ENCODE measurements at places on chromosomes 11 and 22. TPM values are rescaled to one million over a fixed set of nuclear protein-coding genes. Genes with fewer than 3 reads are reported as not detected.

DNA sequence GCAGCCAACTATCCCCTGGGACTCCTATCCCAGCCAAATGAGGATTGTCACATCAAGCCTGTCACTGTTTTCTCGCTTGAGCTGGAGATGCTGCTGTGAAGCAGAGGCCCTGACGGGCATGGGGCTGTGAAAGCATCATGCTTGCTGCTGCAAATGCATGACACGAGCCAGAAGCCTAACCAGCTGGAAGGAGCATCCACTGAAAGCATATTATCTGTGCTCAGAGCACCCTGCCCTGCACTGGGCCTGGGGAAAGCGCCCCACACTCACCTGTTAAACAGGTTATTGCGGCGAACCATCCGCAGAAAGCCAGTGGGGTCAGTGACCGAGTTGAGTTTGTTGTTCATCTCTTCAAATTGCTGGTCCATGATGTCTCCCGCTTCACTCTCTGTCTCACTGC is 110.9 kb upstream of the PITPNB start:
- H3K27me3 ChIP-seq: no peaks in the 10 kb centered on the region
- no peak for DNase-seq
- no peak overlapping the region for H3K4me3 ChIP-seq
- H3K36me3 ChIP-seq: no peaks in the 10 kb centered on the region

DNA sequence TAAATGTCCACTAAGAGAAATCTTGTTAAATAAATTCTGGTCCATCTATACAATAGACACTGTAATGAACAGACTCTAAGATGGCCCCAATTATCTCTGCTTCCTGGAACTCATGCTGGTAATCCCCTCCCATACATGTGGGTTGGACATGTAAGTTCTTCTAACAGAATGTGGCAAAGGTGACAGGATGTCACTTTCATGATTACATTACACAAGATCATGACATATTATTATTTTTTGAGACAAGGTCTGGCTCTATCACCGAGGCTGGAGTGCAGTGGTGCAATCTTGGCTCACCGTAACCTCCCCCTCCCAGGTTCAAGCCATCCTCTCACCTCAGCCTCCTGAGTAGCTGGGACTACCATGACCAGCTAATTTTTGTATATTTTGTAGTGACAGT is 14.6 kb upstream of the NDUFC2 start:
- no peak overlapping the region for H3K4me3 ChIP-seq
- peaks cover 18% of the 10 kb centered on the region for H3K36me3 ChIP-seq
- no peaks in the 10 kb centered on the region for H3K27me3 ChIP-seq
- no peak for DNase-seq
- no peaks in the 10 kb centered on the region for H3K4me1 ChIP-seq

GRCh38 chr22:36863281-36863680 is 2.5 kb downstream of the NCF4 start:
- no peaks in the 10 kb centered on the region for H3K36me3 ChIP-seq
- no peaks in the 10 kb centered on the region for H3K27me3 ChIP-seq
- no peaks in the 10 kb centered on the region for H3K4me1 ChIP-seq

LMO2 gene
- total RNA-seq: 1.8 TPM

MS4A6E gene
- total RNA-seq: not detected

DNA sequence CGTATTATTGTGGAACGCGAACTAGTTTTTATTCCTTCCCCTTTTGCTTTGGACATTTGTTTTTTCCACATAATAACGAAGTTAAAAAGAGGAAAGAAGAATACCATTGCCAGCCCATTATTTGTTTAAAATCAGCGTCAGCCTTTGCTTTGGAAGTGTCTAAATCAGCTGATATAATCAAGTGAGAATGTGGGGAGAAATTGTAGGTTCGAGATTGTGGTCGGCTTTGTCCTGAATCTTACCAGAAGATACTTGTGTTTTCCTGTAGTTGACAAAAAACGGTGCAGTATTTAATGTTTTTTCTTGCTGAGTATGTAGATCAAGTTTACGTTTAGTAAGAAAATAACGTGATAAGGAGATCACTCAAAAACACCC is 935 bp downstream of the ZNF143 start:
- peak overlapping the region; percentile 68 for H3K4me3 ChIP-seq
- DNase-seq: peak; percentile 27
- H3K27ac ChIP-seq: peak overlapping the region; percentile 97
- H3K27me3 ChIP-seq: no peaks in the 10 kb centered on the region
- no peaks in the 10 kb centered on the region for H3K36me3 ChIP-seq

GRCh38 chr11:113392236-113392921 is 4.8 kb downstream of the ANKK1 start:
- H3K4me1 ChIP-seq: no peaks in the 10 kb centered on the region
- H3K4me3 ChIP-seq: no peak overlapping the region
- no peaks in the 10 kb centered on the region for H3K36me3 ChIP-seq
- no peak for DNase-seq

KCNK4 gene
- total RNA-seq: 0.52 TPM

- H3K27ac ChIP-seq: no peak overlapping the region
- H3K4me3 ChIP-seq: no peak overlapping the region
- DNase-seq: no peak
Measured at GRCh38 chr11:1087961-1088926, 13.6 kb downstream of the MUC2 start.

DNA sequence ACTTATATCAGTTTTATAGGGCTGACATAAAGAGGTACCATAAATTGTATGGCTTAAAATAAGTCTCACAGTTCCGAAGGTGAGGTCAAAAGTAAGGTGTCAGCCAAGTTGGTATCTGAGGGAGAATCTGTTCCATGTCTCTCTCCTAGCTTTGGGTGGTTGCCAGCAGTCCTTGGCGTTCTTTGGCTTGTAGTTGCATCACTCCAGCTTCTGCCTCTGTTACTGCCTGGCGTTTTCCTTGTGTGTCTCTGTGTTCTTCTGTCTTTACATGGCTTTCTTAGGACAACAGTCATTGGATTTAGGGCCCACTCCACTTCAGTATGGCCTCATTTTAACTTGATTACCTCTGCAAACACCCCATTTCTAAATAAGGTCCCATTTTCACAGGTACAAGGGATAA is 16.7 kb downstream of the MMP7 start:
- H3K4me3 ChIP-seq: no peak overlapping the region
- H3K36me3 ChIP-seq: no peaks in the 10 kb centered on the region
- no peak for DNase-seq
- no peaks in the 10 kb centered on the region for H3K4me1 ChIP-seq

DNA sequence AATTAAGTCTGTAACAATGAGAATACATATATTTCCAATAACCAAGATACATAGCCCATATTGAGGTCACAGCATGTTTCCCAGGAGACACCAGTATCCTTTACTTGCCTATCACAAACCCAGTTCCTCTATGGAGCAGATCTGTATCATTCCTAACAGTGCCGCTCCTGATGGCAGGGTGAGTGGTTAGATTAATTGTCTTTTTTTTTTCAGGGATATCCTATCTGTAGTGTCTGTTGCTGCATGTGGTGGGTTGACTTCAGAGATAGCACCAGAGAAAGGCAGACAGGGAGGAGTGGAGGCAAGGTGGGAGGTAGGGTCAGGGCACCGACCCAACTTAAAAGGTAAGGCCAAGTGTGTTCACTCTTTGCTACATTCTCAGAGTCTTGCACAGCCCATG is 2.8 kb downstream of the MTNR1B start:
- no peak overlapping the region for H3K4me3 ChIP-seq
- no peak for DNase-seq
- peaks cover 21% of the 10 kb centered on the region for H3K27me3 ChIP-seq
- no peaks in the 10 kb centered on the region for H3K36me3 ChIP-seq
- peaks cover 8% of the 10 kb centered on the region for H3K4me1 ChIP-seq
- H3K27ac ChIP-seq: no peak overlapping the region

DNA sequence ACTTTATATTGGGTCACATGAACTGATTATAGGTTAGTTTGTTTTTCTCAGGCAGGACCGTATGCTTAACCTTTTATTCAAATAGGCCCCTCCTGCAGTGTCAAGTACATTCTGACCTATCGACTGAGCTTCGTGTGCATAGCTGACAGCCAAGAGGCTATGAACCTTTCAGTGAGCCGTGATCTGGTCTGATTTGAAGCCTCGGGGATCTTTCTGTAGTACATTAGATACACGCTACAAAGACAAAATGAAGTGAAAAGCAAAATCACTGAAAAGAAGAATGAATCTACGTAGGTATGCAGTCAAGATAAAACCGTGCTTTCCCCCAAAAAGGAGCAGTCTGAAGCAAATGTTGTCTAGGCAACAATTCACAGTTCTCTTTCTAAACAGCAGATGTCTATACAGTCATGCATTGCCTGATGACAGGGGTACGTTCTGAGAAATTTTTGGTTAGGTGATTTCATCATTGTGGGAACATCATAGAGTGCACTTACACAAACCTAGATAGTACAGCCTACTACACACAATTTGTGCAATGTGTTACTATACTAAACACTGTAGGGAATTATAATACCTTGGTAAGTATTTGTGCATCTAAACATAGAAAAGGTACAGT is 18.1 kb downstream of the JHY start:
- no peaks in the 10 kb centered on the region for H3K36me3 ChIP-seq
- H3K4me3 ChIP-seq: no peak overlapping the region
- H3K4me1 ChIP-seq: peaks cover 7% of the 10 kb centered on the region
- H3K27me3 ChIP-seq: no peaks in the 10 kb centered on the region
- peak; percentile 69 for DNase-seq

CHEK2 gene
- total RNA-seq: 5.7 TPM

DNA sequence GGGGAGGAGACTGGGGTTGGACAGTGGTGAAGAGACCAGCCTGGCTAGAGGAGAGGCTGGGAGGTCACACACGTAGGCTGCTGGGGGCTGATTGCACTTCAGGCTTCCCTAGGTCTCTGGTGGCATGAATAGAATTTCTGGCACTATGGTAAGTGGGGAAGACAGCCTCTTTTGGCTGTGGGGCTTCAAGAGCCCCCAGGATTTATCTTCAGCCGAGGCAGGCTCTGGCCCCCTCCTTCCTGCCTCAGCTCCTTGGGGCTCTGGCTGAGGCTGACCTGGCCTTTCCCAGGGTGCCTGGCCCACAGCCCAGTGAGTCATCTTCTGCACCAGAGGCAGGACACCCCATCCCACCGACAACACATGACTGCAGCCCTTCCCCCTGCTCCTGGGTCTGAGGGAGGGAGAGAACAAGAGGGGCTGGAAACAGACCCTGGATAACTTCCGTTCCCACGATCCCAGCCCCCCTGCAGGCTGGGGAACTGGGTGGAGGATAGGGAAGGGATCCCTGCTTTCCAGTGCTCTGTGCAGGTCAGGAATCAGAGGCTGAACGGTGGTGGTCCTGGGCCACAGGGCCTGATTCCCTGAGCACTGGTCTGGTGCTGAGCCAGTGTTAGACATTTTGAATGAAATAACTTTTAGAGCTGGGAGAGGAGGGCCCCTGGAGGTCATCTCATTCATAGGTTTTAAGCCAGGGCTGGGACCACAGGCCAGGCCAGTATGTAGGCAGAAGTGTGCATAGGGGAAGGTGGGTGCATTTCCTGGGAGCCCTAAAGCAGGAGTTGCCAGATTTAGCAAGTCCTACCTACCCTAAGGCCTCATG is 26.5 kb downstream of the ARHGEF17 start:
- DNase-seq: peak; percentile 84
- peaks cover 7% of the 10 kb centered on the region for H3K36me3 ChIP-seq
- no peaks in the 10 kb centered on the region for H3K27me3 ChIP-seq
- H3K27ac ChIP-seq: peak overlapping the region; percentile 74
- H3K4me3 ChIP-seq: no peak overlapping the region

OR51I1 gene
- total RNA-seq: not detected

GRCh38 chr22:40517631-40518030 is 118.9 kb downstream of the MRTFA start:
- peaks cover 14% of the 10 kb centered on the region for H3K4me1 ChIP-seq
- no peak overlapping the region for H3K27ac ChIP-seq
- no peak overlapping the region for H3K4me3 ChIP-seq
- DNase-seq: no peak
- no peaks in the 10 kb centered on the region for H3K27me3 ChIP-seq

DNA sequence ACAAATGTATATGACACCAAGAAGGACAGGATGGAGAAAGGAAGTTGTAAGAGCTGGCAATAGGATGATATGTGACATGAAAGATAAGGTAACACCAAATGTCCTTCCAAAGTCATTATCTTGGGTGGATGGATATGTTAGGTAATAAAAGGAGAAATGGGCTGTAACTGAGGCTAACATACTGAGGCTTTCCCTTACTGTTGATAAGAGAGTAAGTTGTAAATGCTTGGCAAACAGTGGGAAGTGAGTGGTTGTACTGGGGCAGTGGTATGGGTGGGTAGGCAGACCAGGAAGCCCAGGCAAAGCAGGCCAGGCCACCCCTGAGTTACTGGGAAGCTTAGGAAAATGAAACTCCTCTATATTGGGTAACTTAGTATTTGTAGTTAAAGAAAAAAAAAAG is 73.7 kb downstream of the ARHGAP42 start:
- no peaks in the 10 kb centered on the region for H3K27me3 ChIP-seq
- no peaks in the 10 kb centered on the region for H3K36me3 ChIP-seq
- no peak overlapping the region for H3K27ac ChIP-seq
- no peaks in the 10 kb centered on the region for H3K4me1 ChIP-seq
- no peak overlapping the region for H3K4me3 ChIP-seq

DNA sequence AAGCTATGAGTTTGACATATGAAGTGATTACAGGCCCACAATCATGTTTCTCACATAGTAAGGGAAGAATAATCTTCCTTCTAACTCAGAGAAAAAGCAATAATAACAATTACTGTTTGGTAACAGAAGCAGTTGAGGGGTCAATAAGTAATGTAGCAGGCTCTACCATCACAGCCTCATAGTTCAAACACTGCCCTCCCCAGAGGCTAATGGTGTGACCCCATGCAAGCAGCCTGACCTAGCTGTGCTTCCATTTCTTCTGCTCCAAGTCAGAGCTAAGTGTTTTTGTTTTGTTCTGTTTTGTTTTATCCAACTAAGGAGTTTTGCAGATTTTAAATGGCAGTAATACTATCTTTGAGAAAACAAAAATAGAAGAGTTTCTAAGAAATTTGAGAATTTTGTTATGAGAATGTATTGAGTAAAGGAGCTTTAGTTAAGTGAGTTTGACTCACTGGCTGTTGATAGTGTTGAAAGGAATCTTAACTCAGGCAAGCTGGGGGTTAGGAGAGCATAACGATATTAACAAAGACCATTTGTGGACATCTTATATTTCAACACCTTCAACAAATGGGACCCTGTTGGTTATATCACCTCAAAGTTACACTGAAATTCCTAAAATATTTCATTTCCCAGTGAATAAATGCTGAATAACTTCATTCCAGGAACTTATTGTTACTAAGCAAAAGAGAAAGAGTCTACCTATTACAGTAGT is 48.5 kb downstream of the GUCY1A2 start:
- no peaks in the 10 kb centered on the region for H3K27me3 ChIP-seq
- DNase-seq: no peak
- H3K27ac ChIP-seq: no peak overlapping the region

GRCh38 chr11:132992838-132993631 is 539.3 kb downstream of the OPCML start:
- peaks cover 26% of the 10 kb centered on the region for H3K27me3 ChIP-seq
- H3K4me3 ChIP-seq: no peak overlapping the region
- no peaks in the 10 kb centered on the region for H3K36me3 ChIP-seq

TMEM135 gene
- total RNA-seq: 30.2 TPM
